ENCODE measurements at places on chromosomes 7 and 10.

DNA sequence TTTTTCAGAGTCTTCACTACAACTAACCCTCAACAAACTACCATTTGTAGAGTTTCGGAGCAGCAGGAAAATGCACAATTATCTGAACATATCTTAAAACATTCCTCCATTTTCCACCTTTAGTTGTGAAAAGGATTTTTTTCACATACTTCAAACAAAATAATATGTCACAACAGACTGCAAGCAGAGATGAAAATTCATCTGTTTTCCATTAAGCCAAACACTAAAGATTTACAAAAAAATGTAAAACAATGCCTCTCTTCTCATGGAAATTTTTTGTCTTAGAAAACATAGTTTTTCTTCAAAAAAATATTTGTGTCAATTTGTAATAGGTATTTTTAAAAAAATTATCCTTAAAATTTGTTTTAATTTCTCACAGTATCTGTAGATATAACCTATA is 98.9 kb downstream of the ARHGAP12 start:
- DNase-seq: no peak

GRCh38 chr10:132063432-132063831 is 2.3 kb upstream of the JAKMIP3 start:
- DNase-seq: no peak

- DNase-seq: no peak
Measured at GRCh38 chr10:126210051-126210651, 178.1 kb downstream of the ADAM12 start.

- DNase-seq: no peak
Measured at GRCh38 chr10:78566284-78567111, 502.3 kb upstream of the ZMIZ1 start.

- no peak for DNase-seq
Measured at GRCh38 chr10:120555842-120556532, 99.0 kb downstream of the PLPP4 start.

DNA sequence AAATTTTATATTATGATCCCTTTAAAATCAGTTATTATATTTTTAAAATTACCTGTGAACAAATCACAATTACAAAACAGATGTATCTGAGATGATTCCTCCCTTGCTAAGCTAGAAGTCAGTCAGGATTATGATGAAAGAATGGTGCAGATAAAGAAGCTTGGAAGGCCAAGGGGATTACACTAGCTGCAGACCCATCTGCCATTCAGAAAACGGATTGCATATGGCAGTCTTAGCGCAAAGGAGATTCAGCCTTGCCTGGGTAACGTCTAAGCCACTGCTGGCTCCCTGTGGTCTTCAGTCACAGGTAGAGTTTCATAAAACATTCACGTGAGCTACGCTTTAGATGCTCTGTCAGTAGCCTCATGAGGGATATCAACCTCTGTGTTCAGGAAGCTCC is 222.2 kb downstream of the POU6F2 start:
- no peak for DNase-seq

- no peak for DNase-seq
Measured at GRCh38 chr10:23157239-23157681, 34.9 kb upstream of the PTF1A start.

DNA sequence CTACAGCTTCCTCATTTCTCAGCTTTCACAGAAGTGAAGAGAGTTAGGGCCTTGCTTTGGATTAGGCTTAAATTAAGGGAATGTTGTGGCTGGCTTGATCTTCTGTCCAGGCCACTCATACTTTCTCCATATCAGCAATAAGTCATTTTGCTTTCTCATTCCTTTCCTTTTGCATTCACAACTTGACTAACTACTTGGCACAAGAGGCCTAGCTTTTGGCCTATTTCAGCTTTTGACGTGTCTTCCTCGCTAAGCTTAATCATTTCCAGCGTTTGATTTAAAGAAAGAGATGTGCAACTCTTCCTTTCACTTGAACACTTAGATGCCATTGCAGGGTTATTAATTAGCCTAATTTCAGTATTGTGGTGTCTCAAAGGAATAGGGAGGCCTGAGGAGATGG is 712.0 kb downstream of the INHBA start:
- peak; percentile 68 for DNase-seq

DNA sequence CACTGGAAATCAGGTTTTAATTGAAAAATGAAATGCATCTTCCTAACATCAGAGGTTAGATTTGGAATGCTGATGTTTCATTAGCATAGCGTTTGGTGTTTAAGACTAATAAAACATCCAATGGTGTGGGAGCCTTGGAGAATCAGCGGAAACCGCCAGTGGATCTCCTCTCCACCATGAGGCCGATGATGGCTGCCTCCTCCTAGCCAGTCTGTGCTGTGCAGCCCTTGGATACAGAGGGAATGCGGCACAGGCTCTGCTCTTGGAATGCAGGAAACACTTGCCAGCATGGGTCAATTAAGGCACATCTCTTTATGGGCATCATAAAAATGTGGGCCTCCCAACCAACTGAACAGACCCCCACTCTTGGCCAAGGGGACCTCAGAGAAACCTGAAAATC is 259.9 kb downstream of the GLRX3 start:
- no peak for DNase-seq

DNA sequence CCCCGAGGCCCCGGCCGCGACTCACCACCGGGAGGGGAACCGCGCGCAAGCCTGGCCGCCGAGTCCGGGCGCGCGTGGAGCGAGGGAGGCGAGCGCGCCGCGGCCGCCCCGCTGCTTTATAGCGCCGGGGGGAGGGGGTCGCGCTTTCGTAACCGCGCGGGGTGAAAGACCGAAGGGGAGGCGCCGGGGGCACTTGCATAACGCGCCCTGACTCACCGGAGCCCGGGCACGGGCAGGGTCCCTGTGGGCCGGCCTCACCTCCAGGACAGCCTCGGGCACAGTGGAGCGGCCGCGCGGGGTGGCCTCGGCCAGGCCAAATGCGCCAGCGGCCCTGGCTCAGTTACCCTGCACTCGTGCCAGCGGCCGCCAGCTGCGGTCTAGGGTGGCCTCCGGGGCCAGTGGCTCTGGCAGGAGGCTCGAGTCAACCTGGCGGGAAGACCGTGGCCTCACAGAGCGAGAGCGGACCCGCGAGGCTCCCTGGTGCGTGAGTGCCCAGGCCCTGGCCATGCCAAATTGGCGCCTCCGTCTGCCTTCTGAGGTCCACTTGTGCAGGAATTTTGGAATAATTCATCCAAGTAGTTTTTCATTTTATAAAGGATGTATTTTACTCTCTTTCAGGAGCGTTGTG is at the start of gene RBP4:
Gene RBP4, minus strand, starts transcription at position 90 of the 628 bp plus-strand sequence. CDS start 207 bp downstream, outside the sequence.
- no peak for DNase-seq

- DNase-seq: no peak
Measured at GRCh38 chr7:26681819-26682418, 182.5 kb downstream of the SKAP2 start.

GRCh38 chr7:132941428-132941827 is 140.5 kb downstream of the CHCHD3 start:
- no peak for DNase-seq

DNA sequence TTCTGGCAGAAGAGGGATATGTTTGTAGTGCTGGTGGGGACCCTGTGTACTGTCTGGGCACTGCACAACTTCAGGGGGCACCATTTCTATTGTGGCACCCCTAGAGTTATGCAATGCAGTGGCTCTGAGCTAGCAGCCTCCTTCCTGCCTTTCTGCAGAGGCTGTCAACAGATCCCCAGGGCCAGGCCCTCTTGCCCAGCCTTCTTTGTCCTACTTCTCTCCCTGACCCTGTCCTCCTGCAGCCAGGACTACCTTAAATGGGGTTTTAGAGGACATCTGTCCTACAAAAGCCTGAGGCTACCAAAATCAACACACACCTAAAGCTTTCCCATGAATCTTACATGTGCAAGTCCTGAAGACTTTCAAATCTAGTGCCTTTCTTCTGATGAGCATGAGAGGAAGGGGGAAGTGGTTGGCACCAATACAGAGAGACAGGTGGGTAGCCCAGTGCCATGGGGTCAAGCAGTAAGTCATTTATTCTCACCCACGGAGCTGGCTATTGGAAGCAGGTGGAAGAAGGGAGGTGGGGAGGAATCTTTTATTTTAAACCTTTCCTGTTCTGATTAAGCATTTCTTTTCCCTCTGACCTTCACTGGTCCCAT is 2.4 kb downstream of the SPOCK2 start:
- no peak for DNase-seq

DNA sequence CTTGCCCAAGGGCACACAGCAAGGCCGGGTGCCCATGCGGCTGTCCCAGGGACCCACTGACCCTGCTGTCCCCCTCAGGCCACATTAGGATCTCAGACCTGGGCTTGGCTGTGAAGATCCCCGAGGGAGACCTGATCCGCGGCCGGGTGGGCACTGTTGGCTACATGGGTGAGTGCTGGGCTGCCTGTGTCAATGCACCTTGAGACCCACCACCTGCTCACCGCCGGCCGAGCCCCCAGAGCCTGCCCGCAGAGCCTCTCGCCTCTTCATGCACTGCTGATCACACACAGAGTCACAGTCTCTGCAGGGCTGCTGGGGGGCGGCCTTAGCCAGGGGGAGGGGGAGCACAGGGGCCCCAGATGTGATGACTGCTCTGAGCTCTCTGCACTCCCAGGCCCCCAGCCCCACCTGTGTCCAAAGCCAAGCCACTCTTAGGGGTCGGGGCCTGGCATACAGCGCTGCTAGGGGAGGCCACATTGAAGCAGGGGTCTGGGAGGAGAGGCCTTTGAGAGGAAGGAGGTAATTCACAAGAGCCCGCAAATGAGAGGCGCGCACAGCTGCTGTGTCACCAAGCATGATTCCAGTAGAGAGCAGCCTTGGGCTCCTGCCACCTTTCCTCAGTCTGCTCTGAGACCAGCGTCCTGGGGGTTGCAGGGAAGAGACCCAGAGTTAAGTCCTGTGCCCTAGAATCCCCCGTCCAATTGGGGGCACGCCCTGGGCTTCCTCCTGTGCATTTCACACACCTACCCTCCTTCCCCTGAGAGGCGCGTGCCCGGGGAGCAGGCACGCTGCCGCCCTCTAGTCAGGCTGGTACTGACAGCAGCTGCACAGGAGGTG is 100.4 kb downstream of the RGS10 start:
- no peak for DNase-seq

- DNase-seq: no peak
Measured at GRCh38 chr7:117230276-117231046, 92.4 kb downstream of the WNT2 start.

GRCh38 chr7:36203071-36203790 is 50.2 kb downstream of the EEPD1 start:
- no peak for DNase-seq

- DNase-seq: no peak
Measured at GRCh38 chr7:120843109-120843508, 14.8 kb downstream of the TSPAN12 start.

DNA sequence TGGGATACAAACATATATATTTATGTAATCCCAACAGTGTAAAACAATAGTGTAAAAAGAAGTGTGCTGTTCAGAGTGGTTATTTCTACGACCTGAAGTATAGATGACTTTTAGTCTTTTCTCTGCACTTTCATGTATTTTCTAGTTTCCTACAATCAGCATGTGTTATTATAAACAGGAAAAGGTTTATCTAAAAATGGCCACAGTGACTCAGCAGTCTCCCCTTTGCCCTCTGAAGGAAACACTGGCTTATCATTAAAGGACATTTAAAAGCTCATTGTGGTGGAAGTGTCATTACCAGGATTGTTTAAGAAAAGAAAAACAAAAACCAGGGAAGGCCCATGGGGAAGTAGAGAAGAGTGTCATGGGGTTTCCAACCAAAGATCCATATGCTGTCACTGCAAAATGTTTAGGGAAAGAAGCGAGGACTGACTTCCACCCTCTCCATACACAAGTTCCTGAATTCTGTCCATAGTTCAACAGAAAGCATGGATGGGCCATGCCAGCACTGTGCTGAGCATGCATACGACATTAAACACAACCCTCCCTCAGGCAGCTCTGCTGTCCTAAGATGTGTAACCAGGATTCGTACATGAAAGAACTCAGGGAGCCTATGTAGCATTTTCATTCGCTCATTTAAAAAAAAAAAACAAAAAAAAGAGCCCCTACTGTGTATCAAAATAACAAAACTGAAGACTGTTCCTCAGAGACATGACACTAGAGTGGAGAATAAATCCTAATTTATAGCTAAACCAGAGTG is 10.2 kb downstream of the CYREN start:
- no peak for DNase-seq

- no peak for DNase-seq
Measured at GRCh38 chr7:33781796-33782195, 123.5 kb upstream of the BMPER start.

- DNase-seq: no peak
Measured at GRCh38 chr10:23517155-23517554, 78.3 kb downstream of the OTUD1 start.

GRCh38 chr10:96991313-96991841 is 159.3 kb downstream of the LCOR start:
- no peak for DNase-seq

DNA sequence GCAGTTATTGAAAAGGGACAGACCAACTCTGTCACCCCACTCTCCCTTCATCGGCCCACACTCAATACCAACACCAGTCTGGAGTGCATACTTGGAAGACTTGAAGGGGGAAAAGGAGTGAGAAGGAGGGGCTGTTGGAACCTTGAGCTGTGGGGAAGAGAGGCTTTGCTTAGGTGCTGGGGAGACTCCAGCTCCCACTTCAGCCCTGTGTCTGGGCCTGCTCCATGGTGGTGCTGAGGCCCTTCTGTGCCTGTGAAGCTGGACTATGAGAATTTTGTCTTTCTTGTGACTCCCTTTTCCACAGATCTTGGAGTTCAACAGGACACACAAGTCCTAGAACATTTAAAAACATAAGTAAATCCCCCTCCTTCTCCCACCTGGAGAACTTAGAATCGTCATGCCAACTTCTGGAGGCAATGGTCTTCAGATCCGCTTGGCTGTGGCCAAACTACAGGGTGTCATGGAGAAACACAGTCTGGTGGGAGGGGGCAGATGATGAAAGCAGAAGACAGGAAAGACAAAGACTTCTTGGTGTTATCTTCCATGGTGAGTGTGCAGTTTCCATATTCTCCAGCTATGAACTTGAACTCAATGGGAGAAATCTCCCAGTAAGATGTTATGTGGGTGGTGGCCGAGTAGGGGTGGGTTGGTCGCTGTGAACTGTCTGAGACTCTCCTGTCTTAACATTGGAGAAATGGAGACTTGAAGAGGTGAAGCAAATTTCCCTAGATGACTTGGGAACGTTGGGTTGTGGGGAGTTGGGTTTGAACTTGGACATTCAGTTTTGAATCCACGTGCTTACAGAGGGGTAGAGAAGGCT is 18.4 kb upstream of the GIMAP8 start:
- DNase-seq: no peak
